Brain (organoid and tissue), 16 donors: ENCODE measurements at places on chromosomes 11 and 22.

DNA sequence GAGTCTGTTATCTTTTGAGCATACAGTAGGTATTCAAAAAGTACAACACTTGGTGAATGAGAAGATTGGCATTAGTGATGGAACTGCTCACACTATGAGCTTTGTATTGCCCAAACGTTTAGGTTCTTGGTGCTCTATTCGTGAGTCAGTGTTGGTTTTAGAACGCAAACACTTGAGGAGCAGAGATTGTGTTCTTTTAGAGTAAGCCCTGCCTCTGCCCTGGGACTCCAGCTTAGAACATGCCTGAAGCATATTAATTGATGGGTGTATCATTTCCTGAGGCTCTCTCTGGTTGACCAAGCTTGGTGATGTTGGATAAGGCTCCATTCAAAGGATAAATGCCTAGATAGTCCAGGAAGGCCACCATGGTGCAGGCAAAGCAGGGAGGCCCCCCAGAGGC lies 10.9 kb downstream of the MTNR1B start:
- no peak for DNase-seq

- DNase-seq = no peak
These were observed 52.5 kb downstream of the BTG4 start for GRCh38 chr11:111459506-111460270.

- no peak for DNase-seq
These were observed 104.7 kb upstream of the PAX6 start for GRCh38 chr11:31915867-31916266.

- DNase-seq = no peak
These were observed 33.8 kb downstream of the RASSF10 start for GRCh38 chr11:13042873-13043342.

GRCh38 chr22:43346521-43346929 lies 3.4 kb upstream of the SCUBE1 start:
- peak; percentile 21 for DNase-seq

- no peak for DNase-seq
These were observed 47.0 kb downstream of the CARD18 start for GRCh38 chr11:105092256-105093239.

DNA sequence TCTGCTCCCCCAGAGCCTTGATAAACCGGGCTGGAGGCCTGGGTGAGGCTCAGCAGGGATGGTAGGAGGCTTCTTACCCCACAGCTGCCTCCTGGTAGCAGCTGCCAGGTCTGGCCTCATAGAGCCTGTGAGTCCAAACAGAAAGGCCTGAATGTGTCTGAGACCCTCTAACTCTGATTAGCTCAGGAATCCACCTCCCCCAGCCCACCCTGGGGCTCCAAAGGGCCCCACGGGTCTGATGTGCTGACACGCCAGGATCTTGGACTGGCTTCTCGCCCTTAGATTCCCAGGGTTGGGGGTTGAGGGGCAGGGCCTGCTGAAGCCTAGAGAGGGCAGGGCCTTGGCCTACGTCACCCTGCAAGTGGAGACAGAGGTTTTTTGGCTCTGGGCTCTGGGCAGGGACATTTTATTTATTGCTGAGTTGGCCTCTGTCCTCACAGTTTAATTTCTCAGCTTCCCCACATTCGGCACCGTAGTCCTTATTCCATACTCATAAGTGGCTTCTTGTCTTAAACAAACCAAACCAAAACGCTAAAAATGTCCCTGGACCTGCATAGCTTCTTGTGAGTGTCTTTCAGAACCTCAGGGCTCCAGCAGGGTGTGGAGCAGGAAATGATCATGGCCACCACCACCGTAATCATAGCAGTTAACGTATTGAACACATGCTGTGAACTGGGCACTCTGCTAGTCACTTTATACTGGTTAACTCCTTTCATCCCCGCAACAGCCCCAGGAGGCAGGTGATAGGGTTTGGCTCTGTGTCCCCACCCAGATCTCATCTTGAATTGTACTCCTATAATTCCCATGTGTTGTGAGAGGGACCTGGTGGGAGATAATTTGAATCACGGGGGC lies 25.1 kb downstream of the KIAA1671 start:
- no peak for DNase-seq
